ENCODE measurements at places on chromosomes 7 and 10.

- DNase-seq: no peak
Measured at GRCh38 chr7:41592236-41592635, 110.7 kb downstream of the INHBA start.

- DNase-seq: no peak
Measured at GRCh38 chr10:93222211-93222754, 148.6 kb downstream of the CYP26A1 start.

DNA sequence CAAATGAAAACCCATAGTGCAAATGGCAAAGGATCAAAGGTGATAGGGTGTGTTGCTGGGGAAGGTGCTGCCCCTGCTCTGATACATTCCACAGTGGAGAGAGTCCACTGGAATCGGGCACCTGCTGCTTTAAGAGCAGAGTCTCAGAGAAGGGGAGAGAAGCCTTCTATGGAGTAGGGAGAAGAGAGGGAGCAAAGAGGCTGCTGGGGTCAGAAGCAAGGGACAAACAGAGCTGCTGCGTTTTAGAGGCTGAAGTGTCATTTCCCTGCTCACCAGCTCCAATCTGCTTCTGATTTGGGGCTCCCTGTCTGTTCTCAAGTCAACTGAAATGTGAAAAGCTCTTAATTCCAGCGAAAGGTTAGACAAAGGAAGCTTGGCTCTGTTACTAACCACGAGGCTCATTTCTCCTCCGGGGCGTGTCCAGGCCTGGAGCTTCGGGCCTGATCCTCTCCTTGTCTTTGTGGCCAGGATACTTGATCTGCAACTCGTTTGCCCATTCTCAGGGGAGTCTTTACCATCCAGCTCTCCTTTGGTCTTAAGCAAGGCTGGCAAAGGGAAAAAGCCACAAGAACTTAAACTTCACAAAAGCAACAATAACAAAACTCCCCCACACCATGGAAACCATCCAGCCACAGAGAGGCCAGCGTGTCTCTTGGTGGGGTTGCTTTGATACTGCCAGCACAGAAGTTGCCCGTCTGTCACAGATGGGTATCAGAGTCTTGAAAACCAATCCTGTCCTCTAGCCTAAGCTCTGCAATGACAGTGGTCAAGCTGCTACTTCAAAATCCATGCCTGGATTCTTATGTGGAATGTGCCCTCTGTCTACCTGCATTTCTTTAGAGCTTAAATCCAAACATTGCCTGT, 692.6 kb downstream of the SUGCT start:
- no peak for DNase-seq

DNA sequence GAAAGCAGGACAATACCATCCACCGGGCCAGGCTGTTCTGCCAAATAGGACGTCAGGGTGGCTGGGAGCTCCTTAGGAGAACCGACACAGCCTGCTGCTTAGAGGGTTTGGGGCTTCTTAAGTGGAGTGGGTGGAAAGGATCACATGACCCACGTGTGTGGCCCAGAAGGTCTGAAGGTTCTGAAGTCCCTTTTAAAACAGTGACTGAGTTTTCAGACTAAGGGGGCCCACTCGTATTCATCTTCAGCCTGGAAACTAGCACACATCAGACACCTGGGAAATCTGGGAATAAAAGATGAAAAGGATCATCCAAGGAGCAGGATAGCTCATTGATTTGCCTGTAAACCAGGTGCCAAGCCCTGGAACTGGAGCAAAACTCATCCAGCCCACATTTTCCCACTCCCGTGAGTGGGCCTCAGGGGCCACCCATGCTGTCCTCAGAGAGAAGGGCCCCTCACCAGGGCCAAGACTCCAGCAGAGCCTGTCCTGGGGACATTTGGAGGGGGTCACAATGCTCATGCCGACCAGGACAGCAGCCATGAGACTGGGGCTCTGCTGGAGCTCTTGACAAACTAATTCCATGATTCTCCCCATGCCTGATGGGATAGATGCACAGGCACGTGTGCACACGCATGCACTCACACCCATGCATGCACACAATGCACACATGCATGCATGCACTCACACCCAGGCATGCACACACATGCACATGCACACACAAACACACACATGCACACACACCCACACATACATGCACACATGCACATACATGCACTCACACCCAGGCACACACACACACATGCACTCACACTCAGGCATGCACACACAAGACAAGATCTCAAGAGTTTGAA, 168.8 kb upstream of the PPP2R2D start:
- DNase-seq: no peak

DNA sequence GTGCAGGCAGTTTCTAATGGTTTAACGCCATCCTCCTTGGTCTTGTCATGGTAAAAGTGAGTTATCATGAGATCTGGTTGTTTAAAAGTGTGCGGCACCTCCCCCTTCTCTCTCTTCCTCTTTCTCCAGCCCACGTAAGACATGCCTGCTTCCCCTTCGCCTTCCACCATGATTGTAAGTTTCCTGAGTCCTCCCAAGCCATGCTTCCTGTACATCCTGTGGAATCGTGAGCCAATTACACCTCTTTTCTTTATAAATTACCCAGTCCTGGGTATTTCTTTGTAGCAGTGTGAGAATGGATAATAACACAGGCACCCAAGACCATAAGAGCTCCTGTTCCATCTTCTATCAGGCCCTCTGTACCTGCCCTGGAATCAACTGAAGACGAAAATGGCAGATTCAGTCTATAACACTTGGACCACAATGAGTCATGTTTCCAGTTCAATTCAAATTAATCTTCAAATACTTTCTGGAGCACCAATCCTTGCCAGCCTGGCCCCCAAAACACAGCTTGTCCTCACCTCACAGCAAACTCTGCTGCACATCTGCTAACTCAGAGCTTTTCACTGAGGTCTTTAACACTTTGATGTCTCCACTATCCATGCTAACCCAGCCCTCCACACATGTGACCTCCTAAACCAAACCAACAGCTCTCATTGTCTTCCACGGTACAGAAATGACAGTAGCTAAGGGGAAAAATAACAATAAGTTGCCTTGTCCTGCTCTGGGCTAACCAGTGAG, 73.2 kb downstream of the SFMBT2 start:
- no peak for DNase-seq

GRCh38 chr10:13100349-13101294, 659 bp downstream of the OPTN start:
- no peak for DNase-seq

- DNase-seq: no peak
Measured at GRCh38 chr7:131355917-131356777, 28.5 kb downstream of the MKLN1 start.

DNA sequence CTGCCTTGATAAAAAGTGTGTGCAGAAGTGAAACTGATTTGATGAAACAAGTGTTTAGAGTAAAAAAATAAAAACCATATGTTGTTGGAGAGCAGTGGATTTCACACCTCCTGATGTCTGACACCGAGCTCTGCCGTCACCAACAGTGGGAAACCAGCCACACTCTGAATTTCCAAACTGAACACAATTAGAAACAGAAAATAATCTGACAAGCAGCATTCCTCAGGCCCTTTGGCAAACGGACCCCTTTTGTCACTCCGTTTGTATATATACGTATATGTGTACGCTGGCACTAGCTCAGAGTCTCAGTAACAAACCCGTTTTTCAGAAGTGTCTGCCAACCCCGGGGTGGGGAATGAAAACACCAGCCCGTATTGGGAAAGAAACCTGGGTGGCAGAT, 32.4 kb downstream of the TACC2 start:
- DNase-seq: no peak

GRCh38 chr7:158399762-158400161, 187.9 kb downstream of the PTPRN2 start:
- no peak for DNase-seq

All from NCI-H187 (cell line).